ENCODE measurements at places on chromosomes 5 and 9.

- DNase-seq, result no peak
Observed at GRCh38 chr9:100756217-100756616, 178.3 kb downstream of the CAVIN4 start.

DNA sequence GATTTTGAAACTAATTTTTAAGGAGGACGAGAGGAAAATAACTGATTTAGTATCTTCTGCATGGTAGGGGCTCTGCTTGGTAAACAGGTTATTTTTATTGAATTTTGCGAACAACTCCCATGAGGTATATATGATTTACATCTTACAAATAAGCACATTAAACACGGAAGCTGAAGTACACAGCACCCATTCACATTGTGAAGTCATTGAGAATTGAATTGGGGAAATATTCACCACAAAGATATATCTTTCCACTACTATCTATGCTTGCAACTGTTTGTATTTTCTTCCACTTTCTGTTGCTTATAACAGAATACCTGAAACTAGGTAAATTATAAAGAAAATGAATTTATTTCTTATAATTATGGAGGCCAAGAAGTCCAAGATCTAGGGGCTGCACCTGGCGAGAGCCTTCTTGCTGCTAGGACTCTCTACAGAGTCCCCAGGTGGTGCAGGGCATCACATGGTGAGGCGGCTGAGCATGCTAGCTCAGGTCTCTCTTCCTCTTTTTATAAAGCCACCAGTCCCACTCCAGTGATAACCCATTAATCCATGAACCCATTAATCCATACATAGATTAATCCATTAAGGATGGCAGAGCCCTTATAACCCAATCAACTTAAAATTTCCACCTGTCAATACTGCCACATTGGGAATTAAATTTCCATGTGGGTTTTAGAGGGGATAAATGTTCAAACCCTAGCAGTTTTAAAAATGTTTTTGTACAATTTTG, 79.0 kb upstream of the ZNF608 start:
- no peak for DNase-seq

DNA sequence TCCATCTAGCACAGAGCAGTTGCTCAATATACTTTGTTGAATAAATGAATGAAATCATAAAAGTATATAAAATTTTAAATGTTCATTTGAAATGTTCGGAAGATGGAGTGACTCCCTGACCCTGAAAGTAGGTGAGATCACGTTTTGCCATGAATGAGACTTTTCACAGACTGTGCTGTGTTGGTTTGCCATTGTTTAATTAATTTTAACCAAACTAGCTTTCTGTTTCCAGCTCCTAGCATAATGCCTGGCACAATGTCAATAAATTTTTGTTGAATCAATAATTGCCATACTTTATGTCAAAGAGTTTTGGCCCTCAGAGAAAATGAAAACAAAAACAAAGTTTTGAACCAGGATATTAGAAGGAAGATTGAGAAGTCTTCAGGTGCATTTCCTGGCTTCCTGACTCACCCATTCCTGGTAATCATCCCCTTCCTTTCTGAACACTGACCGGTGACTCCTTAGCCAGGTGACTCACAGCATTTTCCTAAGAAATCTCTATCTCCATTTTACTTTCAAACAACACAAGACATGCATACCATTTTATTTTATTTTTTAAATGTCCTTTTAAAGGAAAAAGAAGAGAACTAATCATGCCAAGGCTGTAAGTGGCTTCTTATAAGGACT, 15.1 kb downstream of the SLC28A3 start:
- DNase-seq, result peak; percentile 25

DNA sequence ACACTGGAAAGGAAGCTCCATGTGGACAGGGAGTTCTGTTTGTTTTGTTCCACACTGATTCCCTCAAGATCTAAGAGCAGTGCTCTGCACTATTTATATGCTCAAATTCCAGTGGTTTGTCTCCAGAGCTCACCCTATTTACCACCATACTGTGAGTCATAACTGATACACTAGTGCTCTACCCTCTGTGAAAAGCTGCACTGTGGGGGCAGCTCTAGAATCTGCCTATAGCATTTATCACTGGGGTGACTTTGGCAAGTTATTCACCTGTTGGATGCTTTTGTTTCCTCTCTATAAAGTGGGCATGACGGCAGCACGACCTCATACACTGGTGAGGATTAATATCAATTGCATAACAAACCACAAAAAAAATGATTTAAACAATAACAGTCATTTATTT, 307.8 kb downstream of the NR2F1-AS1 start:
- peak; percentile 75 for DNase-seq

- no peak for DNase-seq
Observed at GRCh38 chr9:95218773-95219172, 98.7 kb downstream of the FANCC start.

- peak; percentile 20 for DNase-seq
Observed at GRCh38 chr5:124701873-124702425, 44.5 kb downstream of the ZNF608 start.

DNA sequence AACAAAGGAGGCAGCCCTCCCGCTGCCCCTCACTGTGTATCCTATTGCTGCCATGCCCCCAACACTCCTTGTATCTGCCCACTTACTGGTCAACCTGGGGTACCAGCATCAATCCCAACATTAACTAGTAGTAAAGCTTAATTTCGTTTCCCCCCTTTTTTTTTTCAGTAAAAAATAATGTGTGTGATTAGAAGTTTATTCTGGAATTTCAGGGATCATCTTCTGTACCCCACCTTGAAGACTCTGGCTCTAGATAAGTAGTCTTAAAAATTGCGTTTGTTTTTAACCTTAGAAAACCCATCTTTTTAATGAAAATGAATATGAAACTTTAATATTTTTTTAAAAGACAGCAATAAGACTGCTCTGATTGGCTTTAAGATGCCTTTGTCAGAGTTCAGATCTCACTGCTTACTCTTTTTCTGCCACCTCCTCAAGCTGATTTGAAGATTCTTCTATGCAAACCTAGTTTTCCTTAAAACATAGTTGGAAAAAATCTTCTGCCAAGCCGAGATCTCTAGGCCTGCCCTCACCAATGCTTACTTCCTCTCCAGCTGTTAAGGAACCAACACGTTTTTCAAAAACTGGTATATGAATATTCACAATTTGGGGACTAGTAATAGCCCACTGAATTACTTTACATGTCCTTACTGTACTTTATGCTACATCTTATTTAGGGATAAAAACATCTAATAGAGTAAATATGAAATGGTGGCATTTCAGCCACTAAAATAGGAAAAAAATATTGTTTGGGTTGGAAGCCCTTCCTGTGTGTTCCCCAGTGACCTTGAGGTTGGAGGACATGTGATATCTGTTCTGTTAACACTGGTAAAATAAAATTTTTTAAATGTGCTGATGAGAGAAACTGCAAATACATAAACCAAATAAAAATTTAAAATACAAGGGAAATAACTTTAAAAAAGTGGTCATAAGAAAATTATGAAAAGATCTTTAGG, 4.0 kb upstream of the RHOBTB3 start:
- DNase-seq, result no peak

GRCh38 chr5:40082313-40082712, 597.4 kb upstream of the PTGER4 start:
- DNase-seq, result no peak

DNA sequence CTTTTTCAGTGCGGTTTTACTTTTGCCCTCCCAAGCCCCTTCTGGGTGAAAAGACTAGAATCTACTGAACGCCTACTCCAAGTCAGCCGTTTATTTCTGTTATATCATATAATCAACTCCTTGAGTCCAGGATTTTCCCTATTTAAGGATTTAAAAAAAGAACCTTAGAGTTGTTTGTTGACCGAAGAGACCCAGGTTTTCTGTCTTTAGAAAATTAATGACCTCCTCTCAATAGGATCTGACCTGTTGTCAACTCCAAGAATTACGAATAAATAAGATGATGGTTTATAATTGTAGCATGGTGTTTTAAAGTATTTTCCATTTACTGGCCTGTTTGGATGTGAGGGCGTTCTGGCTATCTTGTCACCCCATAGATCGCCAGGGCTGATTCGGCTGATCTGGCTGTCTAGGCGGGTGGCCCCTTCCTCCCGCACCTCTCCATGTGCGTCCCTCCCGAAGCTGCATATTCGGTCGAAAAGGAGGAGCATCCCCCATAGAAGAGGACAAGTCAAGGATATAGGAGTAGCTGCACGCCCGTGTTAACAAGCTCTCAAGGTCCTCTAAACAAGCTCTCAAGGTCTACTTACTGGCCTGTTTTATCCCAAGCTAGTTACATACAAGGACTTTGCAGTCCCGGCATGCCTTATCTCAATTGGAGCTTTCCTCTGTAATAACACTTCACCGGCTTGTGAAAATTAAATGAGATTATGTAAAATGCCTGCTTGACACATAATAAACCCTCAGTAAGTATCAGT, 1.1 kb upstream of the UBAP2 start:
- no peak for DNase-seq

DNA sequence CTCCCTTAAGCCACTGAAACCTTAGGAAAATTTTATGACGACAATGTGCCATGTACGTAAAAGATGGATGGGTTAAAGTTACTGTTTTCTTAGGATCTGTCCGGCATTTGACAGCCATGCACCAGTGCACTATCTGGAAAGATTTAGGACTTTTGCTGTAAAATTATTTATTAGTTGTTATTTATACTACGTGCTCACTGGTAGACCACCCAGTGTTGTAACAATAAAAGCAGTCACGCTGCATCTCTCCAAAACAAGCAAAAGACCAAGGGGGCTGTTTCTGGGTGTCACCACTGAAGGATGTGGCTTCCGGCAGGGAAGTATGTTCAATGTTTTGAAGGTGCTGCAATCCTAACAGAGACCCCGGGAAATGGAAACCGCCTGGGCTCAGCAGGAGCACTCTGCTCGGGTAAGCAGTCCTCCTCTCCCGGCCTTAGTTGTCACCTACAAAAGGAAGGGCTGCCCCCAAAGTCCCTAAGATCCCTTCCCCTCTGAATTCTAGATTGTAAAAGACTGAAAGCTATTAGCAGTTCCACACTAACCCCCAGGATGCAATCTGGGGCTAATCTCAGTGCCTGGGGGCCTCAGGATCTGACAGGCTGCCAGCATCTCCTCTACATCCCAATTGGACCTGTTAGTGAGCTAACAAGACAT, 38.6 kb downstream of the SAXO1 start:
- DNase-seq, result no peak

DNA sequence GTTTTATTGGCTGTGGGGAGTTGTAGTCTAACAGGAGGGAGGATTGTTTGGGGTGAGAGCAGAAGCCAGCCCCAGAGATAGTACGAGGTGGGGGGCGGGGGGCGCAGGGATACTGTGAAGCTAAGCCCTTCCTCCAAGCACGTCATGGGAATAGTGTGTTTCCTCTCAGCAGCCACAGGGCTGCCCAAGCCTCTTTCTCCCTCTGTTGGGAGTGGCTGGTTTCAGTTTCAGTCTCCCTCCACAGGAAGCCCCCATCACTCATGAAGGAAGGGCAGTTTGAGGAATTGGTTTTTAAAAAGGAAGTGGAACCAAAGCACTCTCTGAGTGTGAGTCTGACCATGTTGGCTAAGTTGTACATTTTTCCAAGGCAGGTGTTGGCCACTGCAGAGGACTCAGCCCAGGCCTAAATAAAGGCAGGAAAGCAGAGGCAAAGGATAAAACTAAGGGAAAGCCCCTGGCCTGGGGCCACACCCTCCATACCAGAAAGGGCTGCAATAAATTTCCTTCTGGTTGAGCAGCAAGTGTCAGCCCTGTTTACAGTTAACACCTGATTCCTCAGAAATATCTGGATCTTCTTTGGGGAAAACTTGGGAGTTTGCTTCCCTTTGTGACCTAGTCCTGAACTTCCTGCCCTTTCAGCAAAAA, 3.2 kb downstream of the RAB24 start:
- peak; percentile 71 for DNase-seq

DNA sequence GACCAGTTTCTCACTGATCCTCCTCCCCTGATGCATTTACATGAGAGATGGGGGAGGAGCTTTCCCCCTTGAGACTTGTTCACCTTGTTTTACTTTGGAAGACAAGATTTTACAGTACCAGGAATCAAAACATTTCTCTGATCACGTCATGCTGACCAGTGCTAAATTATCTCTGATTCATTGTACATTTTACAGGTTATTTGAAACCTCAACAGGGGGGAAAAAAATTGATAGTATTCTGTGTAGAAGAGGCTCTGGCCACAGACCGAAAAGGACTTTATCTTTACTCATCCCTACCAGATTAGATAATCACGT, 133.9 kb downstream of the GRIA1 start:
- peak; percentile 52 for DNase-seq

- DNase-seq, result no peak
Observed at GRCh38 chr9:21800931-21801682, 1.3 kb upstream of the MTAP start.

DNA sequence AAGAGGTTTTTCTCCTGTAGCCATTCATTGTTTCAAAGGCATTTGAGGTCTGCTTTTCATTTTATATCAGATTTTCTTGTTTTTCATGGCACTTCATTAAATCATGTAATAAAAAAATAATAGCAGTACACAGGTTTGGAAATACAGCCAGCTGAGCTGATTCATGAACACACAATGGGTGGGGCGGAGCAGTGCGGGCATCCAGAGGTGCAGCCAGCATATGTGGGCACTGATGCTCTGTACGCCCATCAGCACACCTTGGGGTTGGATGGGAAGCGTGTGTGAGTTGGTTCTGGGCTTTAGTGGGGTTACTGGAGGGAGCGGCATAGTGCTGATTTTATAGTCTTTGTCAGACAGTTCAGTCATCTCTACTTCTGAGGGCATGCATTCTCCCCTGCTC, 54.2 kb upstream of the IRX4 start:
- no peak for DNase-seq

- DNase-seq, result no peak
Observed at GRCh38 chr9:88319936-88320747, 68.1 kb upstream of the SPIN1 start.

GRCh38 chr5:128341056-128341455, 197.0 kb downstream of the FBN2 start:
- no peak for DNase-seq

DNA sequence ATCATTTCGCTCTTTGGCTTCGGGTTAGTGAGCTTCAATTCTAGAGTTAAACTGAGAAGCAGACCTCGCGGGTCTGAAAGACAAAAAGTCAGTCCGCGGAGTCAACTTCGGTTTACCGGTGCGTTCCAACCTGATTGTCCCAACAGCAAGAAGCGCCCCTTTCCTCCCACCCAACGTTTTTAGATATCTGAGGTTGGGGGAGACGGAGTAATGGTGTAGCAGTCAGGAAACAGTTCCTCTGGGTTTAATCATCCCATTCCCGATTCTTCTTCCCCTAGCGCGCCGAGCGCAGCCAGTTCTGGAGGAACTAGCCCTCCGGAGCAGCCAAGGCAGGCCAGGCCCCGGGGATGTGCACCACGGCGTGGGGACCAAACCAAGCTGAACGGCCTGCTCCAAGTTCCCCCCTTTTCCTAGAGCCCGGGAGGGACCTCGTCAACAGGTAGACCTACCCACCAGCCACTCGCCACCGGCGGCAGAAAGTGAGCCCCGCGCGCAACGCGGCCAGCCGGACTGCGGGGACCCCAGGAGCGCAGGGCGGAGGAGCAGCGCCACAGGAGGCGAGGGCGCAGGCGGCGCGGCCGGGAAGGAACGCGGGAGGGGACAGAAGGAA, 622 bp upstream of the ISL1 start:
- DNase-seq, result peak; percentile 2

- DNase-seq, result no peak
Observed at GRCh38 chr9:79575547-79575946, 3.8 kb downstream of the TLE4 start.

Data from fibroblast of skin of right biceps (primary cell).